IMR-90 (cell line): ENCODE measurements at places on chromosomes 4 and X. TPM values are rescaled to one million over a fixed set of nuclear protein-coding genes. Genes with fewer than 3 reads are reported as not detected.

DNA sequence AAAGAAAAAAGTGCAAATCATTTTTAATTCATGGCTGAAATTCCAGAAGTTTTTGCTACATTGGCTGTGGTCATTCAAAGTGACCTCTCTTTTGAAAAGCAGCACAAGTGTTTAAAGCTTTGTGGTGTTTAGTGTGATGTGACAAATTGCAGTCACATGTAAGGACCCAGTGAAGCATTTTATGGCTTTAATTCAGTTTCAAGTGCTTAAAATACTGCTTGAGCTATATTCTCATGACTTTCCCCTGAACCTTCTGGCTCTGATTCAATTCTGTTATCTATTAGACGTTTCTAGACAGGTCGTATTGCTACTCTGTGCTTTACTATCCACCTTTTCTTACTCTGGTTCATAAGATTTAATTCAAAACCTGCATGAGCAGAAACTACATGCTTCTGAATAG, 105.8 kb downstream of the FAT4 start:
- no peak for DNase-seq

- DNase-seq = no peak
Observed at GRCh38 chrX:150509703-150510102, 58.7 kb upstream of the MTM1 start.

DNA sequence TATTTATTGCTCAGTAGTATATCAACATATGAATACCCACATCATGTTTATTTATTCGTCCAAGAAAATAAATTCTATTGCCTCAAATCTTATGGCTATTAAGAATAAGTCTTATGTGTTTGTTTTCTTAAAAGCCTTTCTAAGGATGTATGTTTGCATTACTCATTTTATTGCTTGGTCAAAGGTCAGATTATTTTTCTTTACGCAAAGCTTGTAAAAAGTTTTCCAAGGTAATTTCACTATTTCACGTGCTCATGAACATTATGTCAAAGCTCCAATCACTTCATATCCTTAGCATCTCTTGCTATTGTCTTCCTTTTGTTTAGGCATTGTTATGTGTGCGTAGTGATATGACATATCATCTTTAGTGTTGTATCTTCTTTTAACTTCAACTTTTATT, 258.5 kb upstream of the FSTL5 start:
- no peak for DNase-seq

Gene EDNRA
- polyA plus RNA-seq = 3.8 TPM in 2 replicates

DNA sequence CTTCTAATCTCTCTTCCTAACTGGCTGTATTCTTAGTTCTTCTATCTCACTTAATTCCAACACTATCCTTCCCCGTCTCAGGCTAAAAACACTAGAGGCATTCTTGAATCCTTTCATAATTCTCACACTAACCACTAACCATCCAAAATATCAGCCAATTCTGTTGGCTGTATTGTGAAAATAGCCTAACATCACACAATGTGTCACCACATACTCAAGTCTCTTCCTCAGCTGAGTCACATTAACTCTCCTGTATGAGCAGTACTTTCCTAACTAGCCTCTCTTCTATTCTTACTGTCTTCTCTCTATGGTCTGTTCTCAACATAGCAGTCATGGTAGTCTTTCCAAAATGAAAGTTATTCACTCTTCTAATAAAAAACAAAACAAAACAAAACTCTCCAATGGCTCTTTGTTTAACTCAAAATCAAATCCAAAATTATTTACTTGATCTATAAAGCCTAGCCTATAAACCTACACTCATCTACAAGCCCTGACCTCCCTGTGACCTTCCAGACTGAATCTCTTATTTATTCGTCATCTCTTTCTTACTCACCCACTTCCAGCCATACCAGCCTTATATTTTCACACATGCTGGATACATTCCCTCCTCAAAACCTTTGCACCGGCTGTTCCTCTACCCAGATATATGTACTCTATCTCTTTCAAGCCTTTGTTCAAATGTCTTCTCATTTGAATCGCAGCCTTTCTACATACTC, 445.9 kb downstream of the TLL1 start:
- peak; percentile 0 for DNase-seq

Gene HPGDS
- not detected in 2 replicates for polyA plus RNA-seq

DNA sequence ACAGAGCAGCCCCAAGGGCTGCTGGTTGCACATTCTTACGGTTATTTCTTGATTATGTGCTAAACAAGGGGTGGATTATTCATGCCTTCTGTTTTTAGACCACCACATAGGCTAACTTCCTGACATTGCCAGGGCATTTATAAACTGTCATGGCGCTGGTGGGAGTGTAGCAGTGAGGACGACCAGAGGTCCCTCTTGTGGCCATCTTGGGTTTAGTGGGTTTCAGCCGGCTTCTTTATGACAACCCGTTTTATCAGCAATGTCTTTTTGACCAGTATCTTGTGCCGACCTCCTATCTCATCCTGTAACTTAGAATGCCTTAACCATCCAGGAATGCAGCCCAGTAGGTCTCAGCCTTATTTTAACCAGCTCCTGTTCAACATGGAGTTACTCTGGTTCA, 212.4 kb upstream of the GRID2 start:
- DNase-seq = no peak

Gene DGAT2L6
- polyA plus RNA-seq = not detected in 2 replicates

DNA sequence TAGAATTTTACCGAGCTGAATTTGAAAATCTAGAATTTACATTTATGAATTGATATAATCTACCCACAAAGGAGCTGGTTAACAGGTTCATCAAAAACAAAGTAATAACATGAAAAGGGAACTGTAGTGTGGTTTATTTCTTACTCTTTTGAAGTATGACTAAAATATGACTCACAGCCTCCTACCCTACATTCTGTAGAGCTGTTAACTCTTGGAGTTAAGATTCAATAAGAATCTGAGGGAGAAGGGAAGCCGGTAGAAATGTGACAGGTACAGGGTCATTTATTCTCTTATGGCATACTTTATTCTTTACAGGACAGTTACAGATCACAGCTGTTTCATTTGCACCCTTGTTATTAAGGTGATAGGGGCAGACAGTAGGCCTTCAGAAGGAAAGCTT, 132.2 kb upstream of the FAM47B start:
- DNase-seq = peak; percentile 60

Gene CLTRN
- polyA plus RNA-seq = 0.16 and 0.17 TPM in 2 replicates
